ENCODE measurements at places on chromosomes 3 and 15.

DNA sequence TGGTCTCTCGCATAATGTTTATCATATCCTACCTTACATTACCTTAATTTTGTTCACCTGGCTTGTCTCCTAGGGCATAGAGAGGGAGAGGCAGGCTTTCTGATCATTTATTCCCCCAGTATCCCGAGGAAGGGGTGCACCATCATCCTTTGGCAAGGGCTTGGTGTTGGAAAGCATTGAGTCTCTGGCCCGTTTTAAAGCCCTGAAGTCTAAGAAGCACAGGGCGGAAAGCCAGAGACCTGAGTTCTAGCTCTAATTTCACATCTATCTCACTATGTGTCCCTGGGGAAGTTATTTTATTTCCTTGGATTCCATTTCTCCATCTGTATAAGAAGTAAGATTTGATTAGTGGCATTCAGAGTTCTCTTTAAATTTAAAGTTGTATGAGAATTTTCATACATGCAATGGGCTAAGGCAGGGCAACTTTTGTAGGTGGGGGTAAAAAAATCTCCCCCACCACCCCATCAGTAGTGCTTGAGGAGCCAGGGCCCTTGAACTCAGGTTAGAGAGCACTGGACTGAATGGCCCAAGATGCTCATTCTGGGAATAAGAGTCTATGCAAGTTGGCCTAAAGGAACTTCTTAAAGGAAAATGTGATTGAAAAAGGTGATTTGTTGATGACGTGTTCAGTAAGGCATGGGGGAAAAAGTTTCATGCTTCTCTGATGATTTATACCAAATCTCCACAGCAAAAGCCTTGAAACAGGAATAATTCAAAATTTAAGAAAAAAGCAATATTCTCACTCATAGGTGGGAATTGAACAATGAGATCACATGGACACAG, 10.1 kb downstream of the TMC3 start:
- DNase-seq: no peak

- no peak for DNase-seq
Observed at GRCh38 chr3:78613421-78613879, 1154.3 kb downstream of the ROBO1 start.

DNA sequence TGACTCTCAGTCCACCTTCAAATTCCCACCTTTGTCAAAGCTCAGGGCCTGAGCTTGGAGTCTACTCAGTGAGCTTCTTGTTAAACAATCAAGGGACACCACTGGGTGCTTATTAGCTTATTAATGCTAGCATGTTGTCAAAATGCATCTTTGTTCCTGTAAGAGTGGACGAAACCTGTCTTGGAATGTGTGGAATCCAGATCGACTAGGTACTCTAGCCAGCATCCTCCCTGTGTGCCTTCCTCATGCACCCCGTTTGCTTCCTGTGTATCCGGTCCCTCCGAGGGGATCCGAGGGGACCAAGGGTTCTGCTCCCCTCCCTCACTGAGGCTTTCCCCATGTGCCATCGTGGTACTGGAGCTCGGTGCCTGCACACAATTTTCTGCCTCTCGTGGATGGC, 75.7 kb upstream of the UBE3A start:
- no peak for DNase-seq

DNA sequence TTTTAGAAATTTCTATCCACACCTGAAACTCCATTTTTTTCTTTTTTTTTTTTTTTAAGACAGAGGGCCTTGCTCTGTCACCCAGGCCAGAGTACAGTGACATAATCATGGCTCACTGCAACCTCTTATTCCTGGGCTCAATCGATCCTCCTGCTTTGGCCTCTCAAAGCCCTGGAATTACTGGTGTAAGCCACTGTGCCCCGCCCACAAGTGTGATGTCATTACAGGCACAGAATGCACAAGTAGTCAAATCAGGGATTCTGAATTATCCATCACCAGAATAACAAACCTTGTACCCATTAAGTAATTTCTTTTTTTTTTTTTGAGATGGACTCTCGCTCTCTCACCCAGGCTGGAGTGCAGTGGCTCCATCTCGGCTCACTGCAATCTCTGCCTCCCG, 1.9 kb downstream of the UQCRC1 start:
- DNase-seq: peak; percentile 42

DNA sequence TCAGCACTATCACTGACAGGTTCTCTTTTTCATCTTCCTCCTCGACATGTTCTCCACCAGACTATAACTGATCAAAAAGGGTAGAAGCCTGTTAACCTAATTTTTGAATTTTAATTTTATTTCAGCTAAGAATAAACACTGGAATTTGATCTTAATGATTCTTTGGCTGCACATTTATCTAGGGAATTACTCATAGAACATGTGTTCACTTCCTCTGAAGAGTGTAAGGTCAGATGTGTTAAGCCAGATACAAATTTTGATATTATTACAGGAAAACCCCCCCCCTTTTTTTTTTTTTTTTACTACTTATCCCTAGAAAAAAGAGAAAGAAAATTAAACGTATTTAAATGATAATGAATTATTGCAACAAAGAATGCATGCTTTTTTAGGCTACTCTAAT, 15.0 kb downstream of the DCBLD2 start:
- DNase-seq: no peak

DNA sequence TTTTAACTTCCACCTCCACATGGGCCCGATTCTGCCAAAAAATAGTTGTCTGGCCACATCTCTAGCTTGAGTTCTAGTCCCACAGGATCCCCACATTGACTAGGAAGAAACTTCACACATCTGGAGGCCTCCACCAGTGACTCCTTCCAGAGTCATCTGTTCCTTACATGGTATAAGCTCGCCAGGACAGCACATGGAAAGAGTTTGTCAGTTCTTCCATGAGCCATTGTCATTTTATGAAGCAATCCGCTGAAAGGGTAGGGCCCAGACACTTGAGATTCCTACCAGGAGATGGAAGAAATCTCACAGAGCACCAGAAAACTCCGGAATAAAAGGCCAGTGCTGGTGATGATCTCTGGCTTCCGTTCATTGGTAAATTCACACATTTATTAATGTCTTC, 350.5 kb upstream of the ICE2 start:
- no peak for DNase-seq

DNA sequence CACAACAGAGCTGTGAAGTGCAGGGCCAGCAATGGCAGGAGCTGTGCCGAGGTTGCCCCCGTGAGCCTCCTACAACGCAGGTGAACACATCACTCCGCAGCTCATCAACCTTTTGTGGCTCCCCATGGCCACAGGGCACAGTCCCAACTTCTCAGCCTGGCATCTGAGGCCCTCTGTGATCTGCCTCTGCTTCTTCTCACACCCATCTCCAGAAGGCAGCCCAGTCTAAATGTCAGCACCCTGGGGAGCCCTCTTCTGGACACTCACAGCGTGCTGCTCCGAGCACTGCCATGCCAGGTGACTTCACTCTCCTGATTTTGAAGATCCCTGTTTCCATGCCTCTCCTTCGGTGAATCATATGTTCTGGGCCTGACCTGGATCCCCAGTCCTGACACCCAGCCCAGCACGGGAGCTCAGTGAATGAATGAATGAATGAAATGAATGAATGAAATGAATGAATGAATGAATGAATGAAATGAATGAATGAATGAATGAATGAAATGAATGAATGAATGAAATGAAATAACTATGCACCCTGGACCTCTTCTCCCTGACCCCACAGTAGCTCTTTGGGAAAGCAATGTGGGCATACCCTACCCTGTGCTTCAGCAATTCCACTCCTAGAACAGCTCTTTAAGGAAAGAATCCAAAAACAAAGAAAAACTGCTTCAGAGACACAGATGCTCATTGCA, 17.9 kb upstream of the SKIC8 start:
- DNase-seq: no peak

DNA sequence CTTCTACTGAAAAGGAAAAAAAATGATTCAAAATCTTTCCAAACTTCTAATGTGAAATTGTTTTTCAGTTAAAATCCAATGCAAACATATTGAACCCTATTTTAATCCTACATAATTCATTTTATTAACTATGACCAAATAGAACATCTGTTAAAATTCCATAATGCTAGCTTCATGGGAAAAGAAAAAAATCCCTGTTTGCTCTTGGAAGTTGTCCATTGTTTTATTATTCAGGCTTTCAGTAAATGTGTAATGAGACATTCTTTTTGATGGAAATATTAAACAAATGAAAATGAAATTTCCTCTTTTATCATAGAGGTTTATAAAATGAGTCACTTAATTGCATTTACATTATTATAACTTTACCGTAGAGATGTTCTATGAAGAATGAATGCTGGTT, 49.5 kb downstream of the SLC25A26 start:
- no peak for DNase-seq

All from stimulated activated CD4-positive, alpha-beta T cell treated with anti-CD3 and anti-CD28 coated beads, Interleukin-1b, Interleukin-23, amount 100 ng/mL, for 48 hours (primary cell).